Esophagus squamous epithelium (tissue), 5 donors: ENCODE measurements at places on chromosomes 5 and 9.
A peak's percentile ranks its signal among the peaks of the same experiment; 100 is the strongest.

- H3K4me3 ChIP-seq, result no peak overlapping the region
- no peaks in the 10 kb centered on the region for H3K36me3 ChIP-seq
- peaks cover 12% of the 10 kb centered on the region for H3K4me1 ChIP-seq
- DNase-seq, result no peak
Measured at GRCh38 chr9:108156270-108156998, 666.9 kb upstream of the KLF4 start.

- H3K4me1 ChIP-seq, result no peaks in the 10 kb centered on the region
- H3K27me3 ChIP-seq, result no peaks in the 10 kb centered on the region
- no peak for DNase-seq
- H3K27ac ChIP-seq, result no peak overlapping the region
Measured at GRCh38 chr5:76419597-76420298, 16.7 kb downstream of the IQGAP2 start.

- H3K36me3 ChIP-seq, result no peaks in the 10 kb centered on the region
- peaks cover 30% of the 10 kb centered on the region for H3K4me1 ChIP-seq
- H3K27ac ChIP-seq, result peak overlapping the region; percentile 62
- DNase-seq, result no peak
- no peak overlapping the region for H3K4me3 ChIP-seq
- H3K27me3 ChIP-seq, result no peaks in the 10 kb centered on the region
Measured at GRCh38 chr5:179313849-179314521, 31.3 kb downstream of the ADAMTS2 start.

DNA sequence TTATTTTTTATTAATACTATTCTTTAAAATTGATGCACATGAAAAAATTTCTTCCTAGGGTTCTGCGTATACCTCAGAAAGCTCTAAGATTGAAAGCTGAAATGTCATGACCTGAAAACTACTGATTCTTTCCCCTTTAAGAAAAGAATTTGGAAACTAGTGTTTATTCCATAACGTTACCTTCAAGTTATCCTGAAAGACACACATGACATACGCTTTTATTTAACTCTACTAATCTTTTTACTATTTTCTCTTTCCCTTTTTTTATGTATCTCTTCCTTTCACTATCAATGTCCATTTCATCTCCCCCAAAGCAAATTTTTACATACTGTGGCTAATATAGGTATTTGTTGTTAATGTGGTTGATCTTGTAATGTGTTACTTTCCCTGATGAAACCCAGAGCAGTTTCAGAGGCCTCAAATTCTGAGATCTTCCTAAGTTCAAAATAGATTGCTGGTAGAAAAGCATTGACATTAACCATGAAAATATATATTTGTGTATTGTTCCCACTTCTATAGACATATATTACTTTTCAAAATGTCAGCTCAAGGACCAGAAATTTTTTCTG, 7.4 kb downstream of the NIPBL start:
- no peak overlapping the region for H3K27ac ChIP-seq
- no peak for DNase-seq
- H3K36me3 ChIP-seq, result no peaks in the 10 kb centered on the region
- no peaks in the 10 kb centered on the region for H3K27me3 ChIP-seq
- no peaks in the 10 kb centered on the region for H3K4me1 ChIP-seq

DNA sequence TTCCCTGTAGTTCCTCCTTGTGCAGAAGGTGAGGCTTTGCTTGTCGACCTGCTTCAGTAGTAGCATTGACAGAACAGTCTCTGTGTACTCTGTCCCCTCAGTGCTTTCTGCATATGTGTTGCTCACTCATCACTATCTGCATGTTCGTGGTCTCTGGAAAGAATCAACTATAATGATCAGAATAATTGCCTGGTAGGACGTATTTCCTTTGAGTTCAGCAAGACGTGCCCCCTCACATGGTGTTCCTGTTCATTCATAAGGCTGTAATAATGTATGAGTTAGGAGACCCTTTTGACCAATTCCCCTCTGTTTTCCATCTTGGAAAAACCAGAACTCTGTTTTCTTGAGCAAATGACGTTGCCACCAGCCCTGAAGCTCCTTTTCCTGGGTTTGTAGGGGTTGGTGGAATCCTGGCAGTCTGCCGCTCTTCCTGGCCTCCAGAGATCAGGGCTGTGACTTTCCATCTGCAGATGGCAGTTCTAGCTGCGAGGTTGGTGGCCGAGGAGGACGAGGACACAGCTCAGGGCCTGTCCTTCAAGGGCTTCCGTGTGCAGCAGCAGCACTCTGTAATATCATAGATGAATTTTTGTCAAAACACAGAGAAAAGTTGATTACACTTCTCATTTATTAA, 61.9 kb downstream of the EXOSC2 start:
- H3K27ac ChIP-seq, result no peak overlapping the region
- peaks cover 16% of the 10 kb centered on the region for H3K4me1 ChIP-seq
- H3K27me3 ChIP-seq, result no peaks in the 10 kb centered on the region
- no peak overlapping the region for H3K4me3 ChIP-seq
- DNase-seq, result no peak

DNA sequence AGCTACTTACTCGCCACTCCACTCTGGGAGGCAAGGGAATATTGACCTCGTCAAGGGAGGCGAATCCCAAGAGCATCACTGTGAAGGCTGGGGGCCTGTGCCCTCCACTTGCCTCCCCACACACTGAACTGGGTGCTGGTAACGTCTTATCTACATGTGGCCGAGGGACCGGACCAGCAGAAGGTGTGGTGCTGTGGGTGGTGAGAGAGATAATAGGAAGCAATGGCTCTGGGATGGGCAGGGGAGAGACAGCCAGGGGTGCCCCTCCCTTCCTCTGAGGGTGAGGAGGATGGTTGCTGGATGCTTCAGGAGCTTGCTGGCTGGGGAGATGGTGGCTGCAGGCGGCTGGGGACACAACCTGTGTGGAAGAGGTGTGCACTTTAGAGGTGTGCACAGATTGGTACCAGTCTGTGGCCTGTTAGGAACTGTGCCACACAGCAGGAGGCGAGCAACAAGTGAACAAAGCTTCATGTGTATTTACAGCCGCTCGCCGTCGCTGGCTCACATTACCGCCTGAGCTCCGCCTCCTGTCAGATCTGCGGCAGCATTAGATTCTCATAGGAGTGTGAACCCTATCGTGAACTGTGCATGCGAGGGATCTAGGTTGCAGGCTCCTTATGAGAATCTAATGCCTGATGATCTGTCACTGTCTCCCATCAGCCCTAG, 100.3 kb downstream of the ENTREP1 start:
- no peaks in the 10 kb centered on the region for H3K27me3 ChIP-seq
- no peaks in the 10 kb centered on the region for H3K36me3 ChIP-seq
- no peak overlapping the region for H3K27ac ChIP-seq

DNA sequence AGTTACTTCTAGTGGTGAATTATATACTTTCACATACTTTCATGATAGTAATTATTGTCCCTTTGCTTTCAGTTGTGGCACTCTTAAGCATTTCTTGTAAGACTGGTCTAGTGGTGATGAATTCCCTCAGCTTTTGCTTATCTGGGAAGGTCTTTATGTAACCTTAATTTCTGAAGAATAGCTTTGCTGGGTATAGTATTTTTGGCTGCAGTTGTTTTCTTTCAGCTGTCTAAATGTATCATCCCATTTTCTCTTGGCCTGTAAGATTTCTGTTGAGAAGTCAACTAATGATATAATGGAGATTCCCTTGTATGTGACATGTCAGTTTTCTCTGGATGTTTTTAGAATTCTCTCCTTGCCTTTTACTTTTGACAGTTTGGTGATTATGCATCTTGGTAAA, 41.0 kb downstream of the TMEM38B start:
- H3K27ac ChIP-seq, result no peak overlapping the region
- no peaks in the 10 kb centered on the region for H3K27me3 ChIP-seq
- no peaks in the 10 kb centered on the region for H3K4me1 ChIP-seq

DNA sequence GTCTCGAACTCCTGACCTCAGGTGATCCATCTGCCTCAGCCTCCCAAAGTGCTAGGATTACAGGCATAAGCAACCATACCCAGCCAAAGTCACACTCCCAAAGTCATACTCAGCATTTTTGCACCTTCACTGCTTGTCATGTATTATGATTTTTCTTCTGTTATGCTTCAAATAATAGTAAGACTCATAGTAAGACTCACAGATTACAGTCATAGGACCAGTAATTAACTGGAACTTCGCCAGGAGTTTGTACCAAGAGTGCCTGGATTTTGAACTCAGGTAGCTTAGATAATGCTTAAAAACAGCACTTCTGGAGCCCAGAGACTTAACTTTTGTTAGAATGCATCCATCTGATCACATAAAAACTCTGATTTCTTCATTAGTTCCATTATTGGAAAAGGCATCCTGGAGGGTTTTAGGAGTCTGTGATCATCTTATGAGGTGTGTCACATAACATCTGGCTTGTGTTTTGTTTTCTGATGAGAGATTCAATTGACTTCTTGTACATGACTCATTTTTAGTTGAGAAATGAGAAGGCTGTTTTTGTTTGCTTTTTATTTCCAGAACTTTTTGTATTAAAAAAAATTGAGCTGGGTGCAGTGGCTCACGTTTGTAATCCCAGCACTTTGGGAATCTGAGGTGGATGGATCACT, 131.5 kb downstream of the ADAMTS19 start:
- H3K27ac ChIP-seq, result no peak overlapping the region
- H3K36me3 ChIP-seq, result no peaks in the 10 kb centered on the region
- H3K27me3 ChIP-seq, result no peaks in the 10 kb centered on the region
- no peak for DNase-seq
- H3K4me3 ChIP-seq, result no peak overlapping the region

DNA sequence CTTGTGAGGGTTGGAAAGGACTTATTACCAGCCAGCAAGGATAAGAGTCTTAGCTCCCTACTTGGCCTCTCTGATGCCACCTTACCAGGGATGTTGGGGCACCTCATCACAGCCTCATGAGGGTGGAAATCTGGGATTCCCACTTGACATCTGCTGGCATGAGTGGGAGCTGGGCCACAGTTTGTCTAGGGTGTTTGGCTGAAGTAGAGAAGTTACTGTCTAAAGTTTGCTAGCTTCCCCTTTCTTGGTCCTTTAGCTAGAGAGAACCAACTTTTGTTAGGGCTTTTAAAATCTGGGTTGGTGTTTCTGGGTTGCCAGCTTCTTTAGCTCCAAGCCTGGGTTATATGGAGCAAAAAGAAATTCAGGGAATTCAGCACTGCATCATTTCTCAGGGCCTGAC, 57.5 kb upstream of the GNA14 start:
- no peaks in the 10 kb centered on the region for H3K4me1 ChIP-seq
- no peak overlapping the region for H3K4me3 ChIP-seq
- no peak overlapping the region for H3K27ac ChIP-seq
- no peaks in the 10 kb centered on the region for H3K36me3 ChIP-seq

DNA sequence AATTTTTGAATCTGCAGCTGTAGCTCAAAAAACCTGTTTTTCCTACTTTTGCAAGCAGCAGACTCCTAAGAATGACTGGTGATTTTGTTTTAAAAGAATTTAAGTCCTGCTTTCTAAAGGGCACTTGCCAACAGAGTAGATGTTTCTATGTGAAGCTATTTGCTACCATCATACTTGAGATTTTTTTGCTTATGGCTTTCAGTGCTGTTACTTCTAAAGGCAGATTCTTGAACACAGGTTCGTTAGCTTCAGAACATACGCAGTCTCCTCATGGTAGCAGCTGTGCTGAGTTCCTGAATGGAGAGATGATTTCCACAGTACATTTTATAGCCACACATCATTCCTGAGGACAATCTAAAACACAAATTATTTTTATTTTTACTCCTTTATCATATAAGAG, 24.4 kb upstream of the ELL2 start:
- H3K36me3 ChIP-seq, result no peaks in the 10 kb centered on the region
- no peak for DNase-seq
- no peaks in the 10 kb centered on the region for H3K4me1 ChIP-seq
- H3K27ac ChIP-seq, result no peak overlapping the region
- H3K4me3 ChIP-seq, result no peak overlapping the region
- H3K27me3 ChIP-seq, result no peaks in the 10 kb centered on the region

DNA sequence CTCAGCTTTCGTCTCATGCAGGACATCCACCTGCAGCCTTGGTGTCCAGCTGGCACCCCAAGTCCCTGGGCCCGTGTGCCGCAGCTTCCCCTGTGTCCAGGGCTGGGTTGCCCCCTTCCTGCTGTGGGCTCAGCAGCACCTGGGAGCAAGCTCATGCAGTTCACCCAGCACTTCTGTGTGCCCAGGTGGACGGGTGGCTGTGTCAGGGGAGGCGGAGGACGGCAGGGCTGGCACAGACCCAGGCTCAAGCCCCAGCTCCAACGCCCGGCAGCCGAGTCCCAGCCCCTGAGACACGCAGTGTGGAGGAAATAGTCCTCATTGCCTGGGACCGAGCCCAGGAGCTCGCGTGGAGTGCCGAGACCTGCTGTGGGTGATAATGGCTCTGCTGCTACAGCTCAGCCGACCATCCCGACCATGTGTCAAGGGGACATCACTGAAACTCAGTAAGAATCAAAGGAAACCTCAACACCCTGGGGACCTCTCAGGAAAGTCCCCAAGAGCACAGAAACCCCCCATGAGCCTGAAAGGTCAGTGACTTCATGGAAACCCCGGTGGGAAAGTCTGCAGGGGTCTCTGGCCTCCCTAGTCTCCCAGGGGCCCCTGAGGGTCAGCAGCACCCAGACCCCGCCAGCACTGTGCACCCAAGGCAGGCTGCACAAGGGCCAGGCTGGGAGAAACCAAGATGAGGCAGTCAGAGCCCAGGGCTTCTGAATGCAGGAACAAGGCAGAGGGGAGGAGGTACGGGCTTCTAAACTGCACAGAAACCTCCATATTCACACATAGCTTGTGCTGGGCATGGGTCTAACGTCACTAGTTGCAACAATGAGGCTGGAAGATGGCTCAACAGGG, 38.8 kb downstream of the LPCAT1 start:
- H3K27me3 ChIP-seq, result no peaks in the 10 kb centered on the region
- no peaks in the 10 kb centered on the region for H3K36me3 ChIP-seq
- H3K27ac ChIP-seq, result no peak overlapping the region
- peaks cover 15% of the 10 kb centered on the region for H3K4me1 ChIP-seq
- H3K4me3 ChIP-seq, result no peak overlapping the region
- no peak for DNase-seq
